Daoy (cell line): ENCODE measurements at places on chromosomes 6 and 20. TPM values are rescaled to one million over a fixed set of nuclear protein-coding genes. Genes with fewer than 3 reads are reported as not detected.
A peak's percentile ranks its signal among the peaks of the same experiment; 100 is the strongest.

The MLIP gene
- total RNA-seq, result not detected in 2 replicates

GRCh38 chr6:116475141-116475540, 14.0 kb downstream of the CALHM6 start:
- DNase-seq, result no peak

- DNase-seq, result no peak
Observed at GRCh38 chr6:167558246-167559177, 233.6 kb downstream of the TTLL2 start.

GRCh38 chr20:5855939-5856338, 94.4 kb downstream of the TRMT6 start:
- DNase-seq, result no peak

- no peak for DNase-seq
Observed at GRCh38 chr6:428047-428603, 36.6 kb downstream of the IRF4 start.

DNA sequence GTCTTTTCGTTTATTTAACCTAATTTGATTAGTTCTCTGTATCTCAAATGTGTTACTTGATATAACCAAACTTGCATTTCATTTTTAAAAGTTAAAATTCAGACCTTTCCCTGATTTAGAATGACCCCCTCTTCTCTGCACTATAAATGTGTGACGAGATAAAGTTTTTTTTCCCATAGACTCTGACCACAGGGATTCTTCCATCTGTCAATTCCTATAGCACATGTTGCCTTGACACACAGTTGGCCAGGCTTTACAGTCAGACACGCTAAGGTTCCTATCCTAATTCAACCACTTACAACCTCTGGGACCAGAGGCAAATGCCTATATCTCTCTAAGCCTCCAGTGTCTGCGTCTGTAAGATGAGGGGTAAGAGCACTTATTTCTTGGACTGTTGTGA, 40.6 kb downstream of the KCNS1 start:
- no peak for DNase-seq

The GCNT2 gene
- total RNA-seq, result 4.7 and 5.9 TPM in 2 replicates

The MICA gene
- 34.9 and 44.1 TPM in 2 replicates for total RNA-seq

GRCh38 chr20:36466089-36466488, 75.2 kb upstream of the MYL9 start:
- no peak for DNase-seq

- peak; percentile 81 for DNase-seq
Observed at GRCh38 chr6:3750317-3751076, 1.0 kb downstream of the PXDC1 start.

DNA sequence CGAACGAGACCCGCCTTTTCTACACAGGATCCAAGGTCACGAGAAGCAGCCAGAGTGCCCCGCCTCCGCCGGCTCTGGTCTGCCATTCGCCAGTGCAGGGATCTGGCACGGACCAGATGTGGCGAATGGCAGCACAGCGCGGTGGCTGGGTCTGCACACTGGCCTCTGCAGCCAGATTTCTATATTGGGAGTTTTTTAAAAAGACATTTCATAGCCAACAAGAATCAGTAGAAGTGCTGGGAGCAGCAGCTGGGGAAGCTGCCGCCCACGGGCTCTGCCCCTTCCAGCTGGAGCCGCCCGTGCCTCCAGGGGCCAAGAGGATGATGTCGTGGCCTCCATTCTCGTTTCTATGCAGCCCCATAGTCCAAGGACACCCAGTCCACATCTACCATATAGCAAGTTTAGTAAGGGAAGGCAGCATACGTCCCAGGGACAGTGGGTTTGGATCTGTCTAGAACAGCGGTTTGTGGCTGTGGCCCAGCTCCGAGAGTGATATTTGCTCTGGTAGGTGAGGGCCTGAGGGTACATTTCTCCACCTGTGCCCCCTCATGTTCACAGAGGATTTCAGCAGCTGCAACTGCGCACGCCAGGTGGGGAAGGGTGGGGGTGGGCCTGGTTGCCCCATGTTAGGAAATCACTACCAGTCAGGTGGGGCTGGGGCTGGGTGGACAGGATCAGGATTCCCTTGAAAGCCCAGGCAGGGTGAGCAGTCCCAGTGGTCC, 333.7 kb downstream of the ZFAND3 start:
- no peak for DNase-seq

- no peak for DNase-seq
Observed at GRCh38 chr6:50443144-50443543, 270.2 kb upstream of the TFAP2D start.

The TAAR1 gene
- total RNA-seq, result not detected in 2 replicates

GRCh38 chr20:61442075-61442670, 190.1 kb downstream of the CDH4 start:
- DNase-seq, result no peak

- no peak for DNase-seq
Observed at GRCh38 chr6:35718911-35719381, 17.9 kb upstream of the ARMC12 start.

GRCh38 chr6:156982168-156982567, 205.0 kb downstream of the ARID1B start:
- no peak for DNase-seq

The GTF3C6 gene
- total RNA-seq, result 167 and 170 TPM in 2 replicates

- peak; percentile 39 for DNase-seq
Observed at GRCh38 chr20:58149437-58150091, 78.9 kb downstream of the ANKRD60 start.

DNA sequence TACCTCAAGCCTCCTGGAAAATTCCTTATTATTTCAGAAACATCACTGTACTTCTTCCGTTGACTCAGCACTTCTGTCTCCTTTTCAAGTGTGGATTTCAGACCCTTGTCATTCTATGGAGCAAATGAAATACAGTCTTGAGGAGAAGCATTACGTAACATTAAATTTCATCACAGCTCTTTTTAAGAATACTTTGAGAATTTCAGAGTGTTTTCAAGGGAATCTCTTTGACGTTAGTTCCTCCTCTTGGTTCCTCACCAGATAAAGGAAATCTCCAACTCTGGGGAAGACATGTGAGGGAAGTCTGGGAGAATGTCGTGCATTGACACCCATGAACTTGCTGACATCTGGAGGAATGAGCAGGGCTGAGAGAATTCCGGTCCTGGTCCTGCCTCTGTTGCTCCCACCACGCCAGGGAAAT, 32.3 kb downstream of the UST start:
- no peak for DNase-seq

The TOMM6 gene
- 229 and 285 TPM in 2 replicates for total RNA-seq

DNA sequence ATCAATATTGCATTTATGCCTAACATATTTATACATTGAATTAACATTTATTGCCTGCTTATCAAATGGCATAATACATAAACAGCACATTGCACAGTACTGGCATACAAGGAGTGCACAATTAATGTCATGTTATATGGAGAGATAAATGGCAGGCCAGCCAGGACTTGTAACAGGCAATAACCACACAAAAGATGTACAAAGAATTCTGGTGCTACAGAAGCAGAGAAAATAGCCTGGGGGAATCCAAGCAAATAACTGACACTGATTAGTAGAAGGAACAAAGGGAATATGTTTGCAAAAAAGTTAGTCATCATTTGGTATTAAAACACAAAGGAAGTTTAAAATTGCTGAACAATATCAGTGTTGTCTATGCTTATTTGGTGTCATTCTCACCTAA, 27.3 kb downstream of the COL21A1 start:
- DNase-seq, result peak; percentile 24

The OLIG3 gene
- total RNA-seq, result not detected in 2 replicates

The CCM2L gene
- total RNA-seq, result 1.0 and 2.1 TPM in 2 replicates

The KCNK15 gene
- 1.3 TPM in 1 of 2 replicates, not detected in the other for total RNA-seq

GRCh38 chr6:148769304-148769968, 22.6 kb downstream of the UST start:
- DNase-seq, result no peak

- no peak for DNase-seq
Observed at GRCh38 chr6:136251394-136251793, 1.3 kb upstream of the MTFR2 start.

- DNase-seq, result peak; percentile 63
Observed at GRCh38 chr6:72825315-72825911, 203.5 kb downstream of the KCNQ5 start.

The ENPP3 gene
- total RNA-seq, result not detected in 2 replicates

- no peak for DNase-seq
Observed at GRCh38 chr6:161696801-161697200, 422.9 kb upstream of the AGPAT4 start.

The BMP5 gene
- total RNA-seq, result 0.06 and 1.4 TPM in 2 replicates

- no peak for DNase-seq
Observed at GRCh38 chr6:167214206-167214605, 56.4 kb upstream of the GPR31 start.

The SPTLC3 gene
- total RNA-seq, result 2.1 and 10.0 TPM in 2 replicates

The C6orf132 gene
- not detected in 2 replicates for total RNA-seq

The RNF144B gene
- 2.3 and 4.3 TPM in 2 replicates for total RNA-seq

DNA sequence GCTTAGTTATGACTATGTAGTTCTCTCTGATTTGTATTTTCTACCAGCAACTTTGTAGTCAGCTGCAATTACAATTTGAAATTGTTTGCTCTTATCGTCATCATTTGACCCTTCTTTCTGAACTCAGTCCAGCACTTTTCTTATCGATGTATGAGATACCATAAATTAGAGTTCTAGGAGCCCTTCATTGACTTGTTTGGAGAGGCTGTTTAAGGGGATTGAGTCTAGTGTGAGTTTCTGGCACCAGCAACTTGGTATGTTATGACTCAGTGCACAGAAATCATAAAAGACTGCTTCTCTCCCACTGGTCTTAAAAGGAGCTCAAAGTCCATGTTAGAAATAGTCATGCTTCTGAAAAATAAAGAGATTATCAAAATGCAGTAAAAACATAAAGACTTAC, 190.3 kb downstream of the TENT5A start:
- peak; percentile 59 for DNase-seq

GRCh38 chr6:130742131-130742681, 85.0 kb upstream of the SMLR1 start:
- no peak for DNase-seq

The LY6G6F gene
- total RNA-seq, result not detected in 2 replicates

GRCh38 chr6:68726992-68727391, 91.9 kb downstream of the ADGRB3 start:
- DNase-seq, result no peak

DNA sequence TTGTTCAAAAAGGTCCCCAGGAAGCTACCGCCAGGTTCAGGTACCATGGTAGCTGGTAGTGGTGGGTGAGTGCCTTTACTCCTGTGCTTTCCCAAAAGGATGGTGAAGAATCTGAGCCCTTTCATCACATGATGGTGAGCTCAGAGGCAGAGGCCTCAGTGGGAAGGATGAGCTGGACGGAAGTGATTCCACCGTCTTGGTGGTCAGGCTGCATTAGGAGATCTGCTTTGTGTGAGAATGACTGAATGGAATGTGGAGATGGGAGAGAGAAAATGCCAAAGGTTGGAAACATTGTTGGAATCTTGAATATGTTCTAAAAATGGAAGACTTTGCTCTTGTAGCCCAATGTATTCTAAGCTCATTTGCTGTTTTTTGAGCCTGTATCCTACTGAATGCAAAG, 108.1 kb upstream of the SCP2D1 start:
- peak; percentile 65 for DNase-seq

DNA sequence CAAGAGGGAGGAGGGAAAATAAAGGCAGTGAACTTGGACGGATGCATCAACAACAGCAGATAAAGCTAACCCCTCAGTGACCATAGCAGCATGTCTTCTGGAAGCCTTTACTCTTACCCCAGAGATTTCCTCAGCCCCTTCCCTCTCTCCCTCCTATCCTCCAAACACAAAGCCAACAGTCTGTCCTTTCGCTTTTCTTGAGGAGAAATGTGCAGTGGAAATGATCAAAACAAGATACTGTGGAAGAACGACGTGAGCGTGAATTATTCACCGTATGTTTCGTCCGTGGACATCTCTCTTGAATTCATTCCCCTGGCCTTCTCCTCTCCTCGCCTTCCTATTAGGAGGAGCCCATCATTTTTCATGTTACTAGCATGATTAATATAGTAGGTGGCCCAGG, 8.5 kb downstream of the NRN1 start:
- DNase-seq, result no peak

GRCh38 chr6:120198033-120198432, 848.5 kb upstream of the MAN1A1 start:
- DNase-seq, result peak; percentile 66

DNA sequence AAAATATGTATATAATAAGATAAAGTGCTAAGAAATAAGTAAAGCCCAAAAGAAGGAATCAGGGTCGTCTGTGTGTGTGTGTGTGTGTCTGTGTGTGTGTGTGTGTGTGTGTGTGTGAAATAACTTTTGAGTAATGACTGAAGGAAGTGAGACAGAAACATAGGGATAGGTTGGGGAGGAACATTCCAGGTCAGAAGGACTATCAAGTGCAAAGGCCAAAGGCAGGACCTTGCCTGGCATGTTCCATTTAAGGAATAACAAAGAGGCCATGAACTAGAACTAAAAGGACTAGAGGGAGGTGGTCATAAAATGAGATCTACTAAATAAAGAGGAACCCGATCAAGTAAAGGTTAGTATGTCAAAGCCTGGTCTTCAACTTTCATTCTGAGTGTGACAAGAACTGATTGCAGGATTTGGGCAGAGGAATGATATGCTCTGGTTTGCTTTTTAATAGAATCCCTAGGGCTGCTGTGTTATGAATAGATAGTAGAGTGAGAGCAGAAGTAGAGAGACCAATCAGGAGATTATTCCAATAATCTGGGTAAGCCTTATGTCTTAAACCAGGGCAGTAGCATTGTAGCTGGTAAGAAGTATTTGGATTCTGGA, 6.9 kb downstream of the ENPP3 start:
- DNase-seq, result no peak

DNA sequence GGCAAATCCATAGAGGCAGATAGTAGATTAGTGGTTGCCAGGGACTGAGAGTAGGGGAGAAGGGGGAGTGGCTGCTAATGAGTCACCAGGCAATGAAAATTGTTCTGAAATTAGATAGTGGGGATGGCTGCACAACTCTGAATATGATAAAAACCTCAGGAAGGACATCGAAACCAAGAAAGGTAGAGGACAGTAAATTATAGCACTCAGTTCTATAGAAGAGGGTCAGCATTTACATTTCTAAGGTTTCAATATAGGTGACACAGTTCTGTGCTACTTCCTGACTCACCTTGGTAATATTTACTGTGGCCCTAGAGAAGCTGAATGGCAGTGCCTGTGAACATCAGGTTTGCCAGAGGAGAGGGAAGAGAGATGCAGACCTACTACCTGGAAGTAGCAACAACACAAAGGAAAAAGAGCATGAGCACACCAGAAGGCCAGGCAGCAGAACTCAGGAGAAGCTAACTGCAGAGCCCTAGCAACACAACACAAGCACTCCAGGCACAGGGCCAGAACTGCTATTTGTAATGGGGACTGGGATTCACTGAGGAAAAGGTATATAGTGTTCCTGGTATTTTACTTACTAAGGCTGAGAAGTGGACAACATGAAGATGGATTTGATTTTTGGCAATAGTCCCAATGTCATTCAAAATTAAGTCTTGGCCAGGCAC, 75.9 kb downstream of the PLCG1 start:
- DNase-seq, result peak; percentile 39

GRCh38 chr6:165733489-165733791, 70.4 kb upstream of the PDE10A start:
- DNase-seq, result no peak

The ABHD16B gene
- total RNA-seq, result not detected in 2 replicates

DNA sequence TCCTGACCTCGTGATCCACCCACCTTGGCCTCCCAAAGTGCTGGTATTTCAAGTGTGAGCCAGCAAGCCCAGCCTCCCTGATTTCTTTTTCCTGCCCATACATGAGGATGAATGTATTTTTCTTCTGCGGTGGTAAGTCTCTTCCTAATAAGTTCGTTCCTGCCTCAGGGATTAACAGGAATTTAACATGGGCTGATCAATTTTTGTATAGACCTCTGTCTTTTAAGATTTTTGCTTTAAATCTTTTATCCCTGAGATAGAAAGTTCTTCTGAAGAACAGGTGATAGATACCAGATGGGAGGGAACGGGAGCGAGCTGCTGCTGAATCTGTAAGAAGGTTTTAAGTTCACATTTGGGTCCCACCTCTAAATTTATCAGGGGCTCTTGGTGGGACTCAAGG, 7.0 kb upstream of the ZNFX1 start:
- DNase-seq, result no peak
